ENCODE measurements at places on chromosomes 11 and 22. TPM values are rescaled to one million over a fixed set of nuclear protein-coding genes. Genes with fewer than 3 reads are reported as not detected.

The PYGM gene
- 3.7 TPM for total RNA-seq

The LGR4 gene
- total RNA-seq, result 29.2 TPM

The TYR gene
- not detected for total RNA-seq

The CD248 gene
- 25.9 TPM for total RNA-seq

- DNase-seq, result no peak
These were observed 16.0 kb downstream of the OVOL1 start for GRCh38 chr11:65802841-65803240.

DNA sequence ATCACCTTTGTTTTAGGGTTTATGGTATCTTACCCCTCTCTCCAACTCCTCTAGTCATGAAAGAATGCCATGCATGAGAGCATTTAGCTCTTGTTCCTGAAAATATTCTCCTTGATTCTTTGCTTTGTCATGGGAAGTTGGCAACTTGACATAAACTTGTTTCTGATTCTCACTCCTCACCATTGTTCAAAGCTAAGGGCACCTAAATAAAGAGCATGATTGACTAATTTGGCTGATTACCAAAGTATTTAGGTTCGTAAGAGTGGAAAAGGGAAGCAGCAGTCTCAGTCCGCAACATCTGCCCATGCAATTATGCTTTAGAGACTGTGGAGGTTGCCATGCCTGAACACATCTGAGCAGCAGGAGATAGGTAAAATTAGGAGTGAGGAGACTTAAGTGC lies 26.4 kb downstream of the OR52K1 start:
- DNase-seq, result no peak

GRCh38 chr11:59668188-59668949 lies 468 bp downstream of the PATL1 start:
- peak; percentile 53 for DNase-seq

DNA sequence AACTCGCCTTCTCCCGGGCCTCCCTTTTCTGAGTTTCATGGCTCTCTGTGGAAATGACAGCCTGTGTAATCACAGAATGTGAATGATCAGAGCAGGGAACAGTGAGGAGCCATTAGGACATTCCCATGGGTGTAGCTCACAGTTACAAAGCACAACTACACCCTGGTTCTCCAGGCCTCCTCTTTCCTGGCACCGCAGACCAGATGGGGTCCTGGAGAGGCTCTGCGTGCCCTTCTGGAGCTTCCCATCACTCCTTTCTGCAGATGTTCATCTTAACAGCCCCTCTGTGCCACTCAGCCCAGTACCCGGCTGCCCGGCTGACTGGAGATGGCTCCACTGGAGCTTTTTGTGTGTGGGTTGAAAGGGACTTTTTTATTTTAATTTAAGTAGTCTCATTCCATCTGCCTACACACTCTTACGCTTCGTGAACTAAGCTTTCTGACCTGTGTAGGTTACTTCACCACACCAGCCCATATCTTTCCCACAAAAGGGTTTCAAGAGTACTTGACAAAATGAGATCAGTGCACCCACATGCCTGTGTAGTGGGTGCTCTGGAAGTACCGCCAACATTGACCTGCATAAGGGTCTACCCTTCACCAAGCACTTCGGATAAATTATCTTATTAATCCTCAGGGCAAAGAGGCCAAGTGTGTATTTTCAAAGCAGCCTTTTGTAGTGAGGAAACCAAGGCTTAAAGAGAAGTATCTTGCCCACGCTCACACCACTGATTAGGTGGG lies 29.8 kb downstream of the SREBF2 start:
- no peak for DNase-seq

- peak; percentile 78 for DNase-seq
These were observed 517 bp downstream of the SPINDOC start for GRCh38 chr11:63813563-63814382.

DNA sequence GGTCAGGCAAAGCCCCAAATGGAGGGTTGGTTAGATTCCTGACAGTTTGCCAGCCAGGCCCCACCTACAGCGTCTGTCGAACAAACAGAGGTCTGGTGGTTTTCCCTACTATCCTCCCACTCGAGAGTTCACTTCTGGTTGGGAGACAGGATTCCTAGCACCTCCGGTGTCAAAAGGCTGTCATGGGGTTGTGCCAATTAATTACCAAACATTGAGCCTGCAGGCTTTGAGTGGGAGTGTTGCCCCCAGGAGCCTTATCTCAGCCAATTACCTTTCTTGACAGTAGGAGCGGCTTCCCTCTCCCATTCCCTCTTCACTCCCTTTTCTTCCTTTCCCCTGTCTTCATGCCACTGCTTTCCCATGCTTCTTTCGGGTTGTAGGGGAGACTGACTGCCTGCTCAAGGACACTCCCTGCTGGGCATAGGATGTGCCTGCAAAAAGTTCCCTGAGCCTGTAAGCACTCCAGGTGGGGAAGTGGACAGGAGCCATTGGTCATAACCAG lies 4.7 kb upstream of the TTC36 start:
- no peak for DNase-seq

GRCh38 chr22:30697975-30698374 lies 3.3 kb downstream of the OSBP2 start:
- no peak for DNase-seq

- DNase-seq, result no peak
These were observed 85.5 kb downstream of the DGCR2 start for GRCh38 chr22:19036523-19037273.

GRCh38 chr11:130383344-130384211 lies 44.8 kb downstream of the ADAMTS8 start:
- no peak for DNase-seq

Measured in lung (tissue), 17 donors.